AG09319 (cell line): ENCODE measurements at places on chromosomes 2 and 18.

DNA sequence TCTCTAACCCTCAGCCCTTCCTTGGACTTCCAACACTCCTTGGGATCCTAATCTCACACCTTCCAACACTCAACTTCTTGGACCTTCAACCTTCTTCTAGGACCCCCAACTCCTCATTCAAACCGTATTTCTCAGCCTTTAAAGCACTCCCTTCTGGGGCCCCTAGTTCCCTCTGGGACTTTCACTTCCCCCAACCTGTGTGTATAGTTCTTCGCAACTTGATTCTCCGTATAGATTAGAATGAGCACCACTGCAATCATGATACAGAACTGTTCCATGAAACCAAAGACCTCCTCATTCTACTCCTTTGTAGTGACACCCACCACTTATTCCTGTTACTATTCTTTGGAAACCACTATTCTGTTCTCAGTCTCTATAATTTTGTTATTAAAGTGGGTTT is 62.0 kb upstream of the NFU1 start:
- no peak for DNase-seq

GRCh38 chr18:77304268-77304667 is 54.6 kb downstream of the GALR1 start:
- no peak for DNase-seq

GRCh38 chr2:222730366-222730999 is 59.0 kb downstream of the MOGAT1 start:
- DNase-seq = no peak

- no peak for DNase-seq
These were observed 28.4 kb upstream of the GPC1 start for GRCh38 chr2:240407090-240407489.

DNA sequence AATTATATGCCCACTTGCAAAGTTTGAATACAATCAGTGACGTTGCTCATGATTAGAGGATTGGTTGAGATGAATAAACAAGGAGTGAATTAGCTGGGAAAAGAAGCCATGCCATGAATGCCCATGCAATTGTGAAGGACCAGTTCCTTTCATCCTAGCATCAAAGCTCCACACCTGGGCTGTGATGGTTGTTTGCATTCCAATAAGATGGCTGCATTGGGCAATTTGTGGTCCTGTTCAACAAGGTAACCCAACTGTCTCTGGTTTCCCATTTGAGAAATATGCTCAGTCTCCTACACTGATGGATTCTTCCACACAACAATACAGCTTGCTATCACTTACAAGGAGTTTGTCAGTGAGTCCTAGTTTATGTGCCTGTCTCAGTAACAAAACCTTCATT is 550.2 kb downstream of the STK39 start:
- DNase-seq = no peak
